ENCODE measurements at places on chromosomes 3 and 15. TPM values are rescaled to one million over a fixed set of nuclear protein-coding genes. Genes with fewer than 3 reads are reported as not detected.
A peak's percentile ranks its signal among the peaks of the same experiment; 100 is the strongest.

DNA sequence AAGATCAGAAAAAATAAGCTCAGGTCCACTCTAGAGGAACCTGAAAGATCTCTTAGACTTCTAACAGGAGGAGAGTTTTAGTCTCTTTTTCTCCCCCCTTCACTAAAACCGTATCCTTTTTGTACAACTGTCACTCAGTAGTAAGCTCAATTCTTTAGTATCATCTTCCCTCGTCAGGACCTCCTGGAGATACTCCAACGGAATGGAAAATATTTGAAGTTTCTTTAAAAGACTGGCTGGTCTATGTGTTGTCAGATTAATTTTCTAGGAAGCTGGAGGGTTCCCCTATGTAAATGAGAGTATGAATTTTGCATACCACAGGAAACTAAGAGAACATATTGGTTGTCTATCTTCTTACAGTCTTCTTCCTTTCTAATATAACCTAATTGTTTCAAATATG, 747.7 kb upstream of the CBLB start:
- no peak for DNase-seq

- DNase-seq = no peak
These were observed 9.7 kb upstream of the DCLK3 start for GRCh38 chr3:36774052-36774451.

- no peak for DNase-seq
These were observed 9.2 kb downstream of the CCRL2 start for GRCh38 chr3:46416125-46416810.

- DNase-seq = peak; percentile 65
These were observed 44.6 kb upstream of the VILL start for GRCh38 chr3:37945807-37946530.

DNA sequence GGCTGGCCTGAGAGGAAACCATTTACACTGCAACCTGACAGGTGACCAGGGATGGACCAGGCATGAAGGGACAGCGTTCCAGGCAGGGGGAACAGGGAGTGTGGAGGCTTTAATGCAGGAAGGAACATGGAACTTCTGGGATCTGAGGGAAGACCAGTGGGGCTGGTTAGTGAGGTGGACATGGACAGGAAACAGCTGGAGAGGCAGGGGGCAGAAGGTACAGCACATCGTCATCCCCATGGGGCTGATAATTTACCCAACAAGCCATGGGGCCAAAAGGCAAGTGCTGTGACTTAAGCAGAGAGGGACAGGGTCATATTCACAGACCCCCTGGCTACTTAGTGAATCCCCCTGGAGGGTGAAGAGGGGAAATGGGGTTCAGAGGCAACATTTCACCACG, 77.0 kb upstream of the LARS2 start:
- no peak for DNase-seq

Gene MESP2
- total RNA-seq = 0.14 TPM

Gene FAM174B
- 0.25 TPM for total RNA-seq
